ENCODE measurements at places on chromosomes 11 and 22.

DNA sequence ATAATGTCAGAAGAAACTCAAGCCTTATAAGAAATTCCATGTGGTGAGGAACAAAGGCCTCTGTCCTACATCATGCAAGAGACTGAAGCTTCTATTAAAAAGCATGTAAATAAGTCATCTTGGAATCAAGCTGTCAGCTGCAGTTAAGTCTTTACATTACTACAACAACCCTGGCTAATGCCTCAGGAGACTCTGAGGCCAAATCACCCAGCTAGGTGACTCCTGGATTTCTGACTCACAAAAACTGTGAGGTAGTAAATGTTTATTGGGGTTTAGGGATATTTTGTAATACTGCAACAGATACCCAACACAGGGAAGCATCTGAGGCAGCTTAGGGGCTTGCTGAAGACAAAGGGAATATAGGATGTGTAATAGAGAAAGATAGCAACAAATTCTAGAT, 89.6 kb downstream of the C11orf87 start:
- DNase-seq: no peak

GRCh38 chr11:47508240-47508957, 44.5 kb downstream of the CELF1 start:
- DNase-seq: no peak

GRCh38 chr11:85967457-85967856, 101.4 kb downstream of the PICALM start:
- no peak for DNase-seq

GRCh38 chr22:35397095-35397904, 2.6 kb upstream of the MCM5 start:
- no peak for DNase-seq

DNA sequence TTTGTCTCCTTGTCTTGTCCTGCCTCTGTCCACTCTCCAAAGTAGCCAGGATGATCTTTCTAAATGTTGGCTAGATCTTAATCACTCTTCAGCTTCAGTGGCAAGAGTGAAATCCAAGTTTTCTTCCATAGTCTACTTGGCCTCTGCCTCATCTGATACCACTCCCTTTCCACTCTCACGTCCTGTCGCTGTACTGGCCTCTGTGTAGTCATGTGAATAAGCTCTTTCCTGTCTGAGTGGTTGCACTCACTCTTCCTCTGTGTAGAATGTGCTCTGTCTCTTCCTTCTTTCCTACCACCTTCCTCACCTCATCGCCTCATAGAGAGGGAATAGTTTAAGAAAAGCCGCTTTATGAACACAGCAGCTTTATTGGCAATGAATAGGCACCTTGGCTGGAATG, 86.5 kb downstream of the WNT11 start:
- no peak for DNase-seq

All from NCI-H1048 (cell line).